OCI-LY7 (cell line): ENCODE measurements at places on chromosomes 2 and 18. TPM values are rescaled to one million over a fixed set of nuclear protein-coding genes. Genes with fewer than 3 reads are reported as not detected.

GRCh38 chr2:84481702-84482101 lies 22.6 kb upstream of the SUCLG1 start:
- DNase-seq = no peak

GRCh38 chr2:60385648-60386047 lies 167.8 kb downstream of the BCL11A start:
- DNase-seq = no peak

Gene RALBP1
- total RNA-seq = 96.0 and 112 TPM in 2 replicates

DNA sequence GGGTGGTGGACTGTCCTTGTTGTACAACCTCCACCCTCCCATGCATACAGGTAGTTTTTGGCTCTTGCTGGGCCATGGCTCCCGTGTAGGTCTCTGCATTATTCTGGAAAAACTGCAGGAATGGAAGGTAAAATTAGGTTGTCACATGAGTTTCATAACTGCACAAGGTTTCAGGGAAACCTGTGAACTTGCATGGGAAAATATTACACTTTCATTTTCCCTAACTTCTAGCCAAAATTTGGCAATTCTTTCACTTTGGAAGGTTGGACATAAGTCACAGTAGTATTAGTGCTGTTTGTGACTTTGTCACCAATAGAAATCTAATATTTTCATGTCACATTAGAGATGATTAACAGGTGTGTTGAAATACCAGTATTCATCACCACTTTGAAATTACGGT lies 118.1 kb upstream of the MGAT5 start:
- DNase-seq = no peak

GRCh38 chr2:11118761-11119160 lies 36.5 kb upstream of the SLC66A3 start:
- no peak for DNase-seq

Gene CRYGC
- total RNA-seq = not detected in 2 replicates

DNA sequence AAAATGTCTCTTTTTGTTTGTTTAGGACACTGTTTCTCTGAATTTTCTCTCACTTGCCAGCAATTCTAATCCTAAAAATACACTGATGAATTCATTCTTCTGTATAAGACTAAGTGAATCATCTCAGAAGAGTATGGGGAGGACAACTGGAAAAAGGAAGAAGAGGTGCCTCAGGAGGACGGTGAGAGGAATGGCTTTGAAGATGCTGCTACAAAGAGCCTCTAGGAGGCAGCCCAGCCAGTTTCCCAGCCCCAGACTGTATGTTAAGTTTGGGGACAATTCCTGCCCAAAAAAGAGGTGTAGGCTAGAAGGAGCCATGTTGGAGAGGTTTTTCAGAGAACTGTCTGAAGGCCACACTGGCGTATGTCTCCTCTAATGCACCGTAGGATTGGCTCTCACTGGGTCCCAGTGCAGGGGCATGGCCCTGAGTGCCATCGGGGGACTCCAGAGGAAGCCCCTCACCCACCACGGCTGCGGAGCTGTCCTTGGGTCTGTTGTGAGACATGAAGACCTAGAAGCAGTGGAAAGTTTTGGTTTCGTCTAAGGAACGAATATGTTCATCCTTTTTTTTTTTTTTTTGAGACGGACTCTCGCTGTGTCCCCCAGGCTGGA lies 3.1 kb upstream of the SDC1 start:
- DNase-seq = no peak

Gene CAPN13
- total RNA-seq = not detected in 2 replicates

Gene REG3G
- not detected in 2 replicates for total RNA-seq

DNA sequence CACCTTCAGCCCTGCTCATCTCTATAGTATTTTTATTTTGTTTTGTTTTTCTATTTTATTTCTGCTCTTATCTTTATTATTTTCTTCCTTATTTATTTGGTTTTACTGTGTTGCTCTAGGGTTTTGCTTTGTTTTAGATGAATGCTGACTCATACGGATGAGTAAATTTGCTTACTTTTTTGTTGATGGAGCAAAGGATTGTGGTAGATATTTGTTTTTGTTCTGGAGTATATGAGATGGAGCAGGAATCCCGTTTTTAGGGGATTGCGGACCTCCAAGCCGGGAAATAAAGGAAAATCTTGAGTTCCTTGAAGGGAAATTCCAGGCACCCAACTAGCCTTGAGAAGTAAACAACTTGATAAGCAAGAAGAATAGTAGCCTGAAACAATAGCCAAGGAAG lies 15.3 kb upstream of the COLEC12 start:
- DNase-seq = no peak

DNA sequence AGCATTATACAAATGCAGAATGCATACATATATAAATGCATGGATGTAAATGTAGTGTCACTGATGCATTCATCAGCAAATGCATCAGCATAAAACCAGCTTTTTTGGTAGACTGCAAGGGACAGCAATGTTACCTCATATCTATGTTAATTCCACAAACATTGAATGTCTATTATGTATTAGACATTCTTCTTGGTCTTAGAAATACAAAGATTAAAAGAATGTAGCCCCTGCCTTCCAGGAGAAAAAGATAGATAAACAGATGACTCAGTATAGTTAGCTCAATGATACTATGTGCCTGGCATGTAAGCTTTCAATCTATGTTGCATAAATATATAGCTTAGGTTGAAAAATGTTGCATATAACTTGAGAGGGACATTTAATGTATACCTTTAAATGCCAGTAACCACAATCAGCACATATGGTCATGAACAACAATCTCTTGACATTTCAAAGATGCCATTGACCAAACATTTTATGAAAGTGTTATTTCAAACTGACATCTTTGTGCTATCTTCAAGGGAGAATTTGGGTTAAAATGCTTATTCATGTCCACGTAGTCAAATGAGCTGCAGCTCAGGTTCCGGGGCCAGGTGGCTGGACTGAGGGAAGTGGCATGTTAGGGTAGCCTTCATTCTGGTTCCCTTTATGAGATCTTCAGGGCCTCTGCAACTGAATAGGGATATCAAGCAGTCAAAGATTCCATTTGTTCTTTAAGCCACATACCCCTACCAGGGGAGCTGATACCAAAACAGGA lies 45.2 kb upstream of the GCG start:
- DNase-seq = no peak

DNA sequence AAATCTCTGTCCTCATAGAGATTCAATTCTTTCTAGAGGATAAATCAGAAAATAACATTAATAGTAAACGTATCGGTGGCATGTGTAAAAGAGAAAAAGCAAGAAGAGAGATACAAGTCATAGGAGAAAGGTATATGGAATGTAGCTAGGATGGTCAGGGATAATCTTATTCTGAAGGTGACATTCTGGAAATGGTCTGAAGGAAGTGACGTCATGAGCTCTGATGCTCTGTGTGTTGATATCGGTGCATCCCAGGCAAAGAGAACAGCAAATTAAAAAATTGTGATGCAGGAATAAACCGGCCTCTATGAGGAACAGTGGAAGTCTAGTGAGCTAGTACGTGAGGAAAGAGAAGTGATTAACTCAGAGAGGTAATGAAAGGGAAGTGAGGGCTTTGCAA lies 1215.8 kb downstream of the CNTNAP5 start:
- DNase-seq = no peak
